ENCODE measurements at places on chromosomes 6 and 20.

GRCh38 chr20:49433333-49433732 lies 49.1 kb downstream of the KCNB1 start:
- DNase-seq = no peak

- no peak for DNase-seq
These were observed 58.3 kb downstream of the SERAC1 start for GRCh38 chr6:158109748-158110147.

DNA sequence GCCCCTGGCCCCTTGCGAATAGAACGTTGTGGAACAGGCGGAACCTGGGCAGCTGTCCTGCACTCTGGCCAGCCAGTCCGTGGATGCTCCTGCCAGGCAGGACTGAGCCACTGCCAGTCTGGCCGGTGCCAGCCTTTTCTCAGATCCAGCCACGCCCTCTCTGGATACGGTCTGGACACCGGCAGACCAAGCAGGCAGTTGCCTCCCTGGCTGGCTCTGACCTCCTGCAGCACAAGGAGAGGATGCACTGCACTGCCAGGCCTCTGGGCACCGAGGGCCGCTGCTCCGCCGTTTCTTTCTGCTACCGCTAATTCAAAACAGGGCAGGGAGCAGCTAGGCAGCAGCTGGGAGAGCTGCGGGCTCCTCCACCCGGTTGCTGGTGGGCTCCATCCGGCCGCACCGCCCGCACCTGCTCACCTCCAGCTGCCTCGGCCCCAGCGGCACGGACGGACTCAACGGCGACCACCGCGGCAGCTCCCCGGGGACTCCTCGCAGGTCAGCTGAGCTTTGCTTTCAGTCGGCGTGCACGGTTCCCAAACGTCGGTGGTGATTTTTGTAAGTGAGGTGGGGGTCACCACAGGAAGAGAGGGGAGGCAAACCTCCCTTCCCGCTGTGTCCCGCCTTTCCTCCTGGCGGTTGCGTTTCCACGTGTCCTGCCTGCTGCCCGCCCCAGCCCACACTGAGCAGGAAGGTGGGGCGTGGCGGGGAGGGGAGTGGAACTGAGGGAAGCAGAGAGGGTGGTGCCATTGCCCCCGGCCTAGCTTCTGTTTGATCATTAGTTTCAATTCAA lies 30.3 kb upstream of the AFDN start:
- no peak for DNase-seq

DNA sequence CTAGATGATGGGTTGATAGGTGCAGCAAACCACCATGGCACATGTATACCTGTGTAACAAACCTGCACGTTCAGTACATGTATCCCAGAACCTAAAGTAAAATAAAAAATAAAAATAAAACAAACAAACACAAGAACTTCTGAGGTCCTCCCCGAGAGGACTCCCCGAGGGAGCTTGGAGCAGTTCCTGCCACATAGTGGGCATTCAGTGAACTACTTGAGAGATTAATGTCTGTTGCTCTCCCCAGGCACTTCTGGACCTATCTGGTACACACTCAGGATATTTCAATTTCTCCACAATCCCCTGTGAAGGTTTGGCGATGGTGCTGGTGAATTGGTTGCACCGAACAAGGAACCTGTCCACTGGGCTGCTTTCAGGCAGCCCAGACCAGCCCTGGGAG lies 311.2 kb downstream of the ESR1 start:
- no peak for DNase-seq

DNA sequence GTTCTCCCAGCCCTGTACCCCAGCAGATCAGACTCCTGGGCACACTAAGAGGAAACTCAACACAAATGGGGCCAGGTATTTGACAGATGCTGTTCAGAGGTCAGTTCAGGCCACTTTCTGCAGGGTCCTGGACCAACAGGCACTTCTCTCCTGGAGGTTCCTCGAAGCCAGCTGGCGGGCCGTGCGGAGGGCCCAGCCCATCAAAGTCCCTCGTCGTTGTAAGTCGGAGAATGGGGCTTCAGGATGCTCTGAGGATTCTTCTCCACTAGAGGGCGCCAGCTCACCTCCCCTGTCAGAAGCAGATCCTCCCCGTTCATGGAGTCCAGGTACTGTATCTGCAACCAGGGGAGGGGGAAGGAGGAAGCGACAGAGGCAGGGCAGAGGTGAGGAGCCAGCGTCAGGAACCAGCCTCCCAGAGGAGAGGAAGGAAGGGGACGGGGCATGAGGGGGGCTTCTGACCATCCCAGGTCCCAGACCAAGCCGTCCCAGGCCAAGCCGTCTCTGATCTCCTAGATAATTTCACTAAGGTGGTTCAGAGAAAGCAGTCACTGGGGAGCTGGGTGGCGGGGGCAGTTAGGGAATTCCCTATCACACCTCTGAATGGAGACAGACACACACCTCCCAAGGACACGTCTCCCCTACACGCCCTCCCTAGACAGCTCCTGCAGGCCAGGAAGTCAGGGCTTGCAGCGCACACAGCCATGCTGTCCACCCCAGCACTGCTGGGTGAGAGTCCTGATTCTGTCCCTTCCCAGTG lies 11.7 kb upstream of the FAM83C start:
- peak; percentile 93 for DNase-seq

DNA sequence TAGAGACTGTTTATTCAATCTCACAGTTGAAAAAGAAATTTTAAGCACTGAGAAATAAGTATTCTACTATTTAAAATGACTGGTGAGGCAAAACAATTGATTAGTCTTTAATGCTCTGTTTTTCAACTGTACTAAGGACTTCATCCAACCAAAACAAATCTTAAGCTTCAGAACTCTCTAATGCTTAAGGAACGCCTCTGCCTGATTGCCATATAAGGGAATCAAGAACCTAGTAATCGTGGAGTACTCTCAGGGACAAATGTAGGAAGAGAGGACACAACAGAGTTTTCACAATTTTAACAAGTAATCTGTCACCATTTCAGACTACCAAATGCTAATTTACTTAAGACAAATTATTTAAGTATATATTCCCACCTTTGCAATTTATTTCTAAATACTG lies 16.1 kb downstream of the FBXO30 start:
- DNase-seq = no peak

- DNase-seq = no peak
These were observed 28.1 kb downstream of the NFYA start for GRCh38 chr6:41100871-41101287.

- no peak for DNase-seq
These were observed 447.7 kb upstream of the CDH4 start for GRCh38 chr20:60804240-60804917.

DNA sequence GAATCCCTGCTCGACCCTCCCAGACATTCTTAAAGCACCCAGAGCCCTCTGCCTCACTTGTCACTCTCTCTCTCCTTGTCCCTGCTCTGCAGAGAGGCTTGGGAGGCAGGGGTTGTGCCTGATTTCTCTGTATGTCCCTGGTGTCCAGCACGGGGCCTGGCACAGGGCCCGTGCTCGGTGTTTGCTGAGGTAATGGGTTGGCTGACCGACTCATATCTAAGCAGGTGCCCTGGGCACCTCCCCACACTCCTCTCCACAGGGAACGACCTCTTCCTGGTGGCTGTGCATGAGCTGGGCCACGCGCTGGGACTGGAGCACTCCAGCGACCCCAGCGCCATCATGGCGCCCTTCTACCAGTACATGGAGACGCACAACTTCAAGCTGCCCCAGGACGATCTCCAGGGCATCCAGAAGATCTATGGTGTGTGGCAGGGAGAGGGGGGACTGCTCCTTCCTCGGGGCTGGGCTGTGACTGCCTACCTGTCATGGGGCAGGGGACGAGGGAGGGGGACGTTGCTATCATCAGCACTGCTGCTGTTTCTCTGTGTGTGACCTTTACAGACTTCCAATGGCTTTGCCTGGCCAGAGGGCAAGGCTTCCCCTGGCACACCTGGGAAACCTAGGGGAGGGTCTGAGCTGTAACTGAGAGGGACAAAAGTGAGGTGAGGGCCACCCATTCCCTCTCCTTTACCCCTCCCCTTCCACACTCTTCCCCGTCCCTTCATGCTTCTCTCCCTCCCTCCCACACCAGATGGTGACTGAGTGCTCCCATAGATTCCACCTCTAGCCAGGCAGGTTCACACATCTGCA lies 14.2 kb downstream of the MMP24OS start:
- DNase-seq = no peak

DNA sequence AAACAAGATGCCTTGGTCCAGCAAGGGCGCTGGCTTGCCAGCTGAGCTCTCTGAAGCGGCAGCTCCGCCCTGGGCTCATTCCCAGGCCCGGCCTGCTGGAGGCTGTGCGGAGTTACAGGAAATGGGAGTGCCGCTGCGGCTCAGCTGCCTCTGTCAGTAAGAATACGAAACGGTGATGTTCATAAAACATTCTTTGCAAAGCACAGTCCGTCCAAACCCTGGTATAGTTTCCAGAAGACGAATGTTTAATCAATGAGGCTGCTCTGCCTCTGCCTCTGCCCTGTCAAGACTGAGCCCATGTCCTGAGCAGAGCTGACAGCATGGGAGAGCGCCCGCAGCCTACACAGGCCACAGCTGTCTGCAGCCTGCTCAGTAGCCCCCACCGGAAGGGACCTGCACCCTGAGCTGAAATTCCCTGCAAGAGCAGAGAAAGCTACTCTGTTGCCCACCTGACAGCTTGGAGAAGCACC lies 153.3 kb upstream of the SNX9 start:
- DNase-seq = no peak

DNA sequence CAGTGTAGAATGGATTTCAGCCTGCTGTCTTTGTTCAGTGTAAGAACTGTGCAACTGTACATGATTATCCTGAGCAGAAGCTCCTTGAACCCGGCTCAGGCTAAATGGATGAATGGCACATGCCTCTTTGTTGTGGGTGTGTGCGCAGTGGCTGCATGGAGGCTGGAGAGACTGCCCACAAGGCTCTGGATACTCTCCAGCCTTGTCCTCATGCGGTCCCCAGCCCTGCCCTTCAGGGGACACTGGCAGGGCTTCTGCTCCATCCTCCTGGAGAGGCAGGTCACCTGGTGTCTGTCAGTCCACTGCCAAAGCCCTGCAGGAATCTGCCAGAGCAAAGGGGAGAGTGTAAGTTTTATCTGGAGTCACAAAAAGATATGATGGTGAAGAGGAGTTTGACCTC lies 241.7 kb upstream of the EXOC2 start:
- DNase-seq = no peak

- no peak for DNase-seq
These were observed 147.2 kb downstream of the CFAP61 start for GRCh38 chr20:20199361-20200160.

- DNase-seq = no peak
These were observed 185.5 kb downstream of the CDH4 start for GRCh38 chr20:61437280-61438206.

GRCh38 chr6:84204011-84204410 lies 23.4 kb downstream of the CEP162 start:
- no peak for DNase-seq

GRCh38 chr6:20569000-20569610 lies 34.8 kb downstream of the CDKAL1 start:
- DNase-seq = no peak

DNA sequence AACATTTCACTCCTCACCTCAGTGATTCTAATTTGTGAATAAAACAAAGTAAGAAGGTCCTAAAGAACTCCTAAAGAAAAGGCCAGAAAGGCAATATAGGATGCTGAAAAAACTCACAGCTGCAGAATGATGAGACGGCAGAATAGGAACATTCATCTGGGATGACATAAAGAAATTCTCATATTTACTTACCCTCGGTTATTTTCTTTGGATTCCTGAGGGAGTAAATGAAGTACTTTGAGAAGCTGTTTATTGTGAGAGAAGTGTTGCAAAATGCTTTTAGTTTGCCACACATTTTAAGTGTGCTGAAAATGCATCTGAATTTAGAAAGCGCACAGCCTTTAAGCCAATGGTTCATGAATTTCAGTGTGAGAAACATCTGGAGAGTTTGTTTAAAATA lies 35.7 kb upstream of the RBL1 start:
- no peak for DNase-seq

DNA sequence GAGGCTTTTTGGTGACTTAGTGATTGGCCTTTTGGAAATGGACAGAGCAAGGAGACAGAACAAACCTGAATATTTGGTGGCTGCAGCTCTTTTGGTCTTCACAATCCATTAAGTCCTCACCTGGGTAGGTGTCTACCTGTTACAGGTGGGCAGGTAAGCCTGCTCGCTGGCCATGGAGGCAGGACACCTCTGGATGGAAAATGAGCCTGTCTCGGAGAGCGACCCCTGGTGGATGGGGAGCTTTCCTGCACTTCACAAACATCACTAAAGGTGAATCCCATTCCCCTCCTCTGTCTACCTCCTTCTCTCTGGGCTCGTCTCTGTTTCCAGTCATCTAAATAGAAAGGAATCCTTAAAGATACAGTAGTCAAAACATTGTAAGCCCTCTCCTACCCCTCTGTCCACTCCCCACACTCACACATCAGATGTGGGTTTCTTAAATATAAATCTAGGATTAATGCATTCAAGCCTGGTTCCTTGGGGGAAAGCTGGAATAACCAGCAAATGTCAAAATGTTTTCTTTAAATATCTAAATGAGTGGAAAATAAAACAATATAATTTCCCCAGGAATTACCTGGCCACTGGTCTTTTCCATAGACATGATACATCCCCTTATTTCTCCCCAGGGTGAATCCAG lies 304.9 kb downstream of the CDH26 start:
- peak; percentile 5 for DNase-seq

- DNase-seq = no peak
These were observed 181.8 kb downstream of the TBXT start for GRCh38 chr6:165985806-165986299.

DNA sequence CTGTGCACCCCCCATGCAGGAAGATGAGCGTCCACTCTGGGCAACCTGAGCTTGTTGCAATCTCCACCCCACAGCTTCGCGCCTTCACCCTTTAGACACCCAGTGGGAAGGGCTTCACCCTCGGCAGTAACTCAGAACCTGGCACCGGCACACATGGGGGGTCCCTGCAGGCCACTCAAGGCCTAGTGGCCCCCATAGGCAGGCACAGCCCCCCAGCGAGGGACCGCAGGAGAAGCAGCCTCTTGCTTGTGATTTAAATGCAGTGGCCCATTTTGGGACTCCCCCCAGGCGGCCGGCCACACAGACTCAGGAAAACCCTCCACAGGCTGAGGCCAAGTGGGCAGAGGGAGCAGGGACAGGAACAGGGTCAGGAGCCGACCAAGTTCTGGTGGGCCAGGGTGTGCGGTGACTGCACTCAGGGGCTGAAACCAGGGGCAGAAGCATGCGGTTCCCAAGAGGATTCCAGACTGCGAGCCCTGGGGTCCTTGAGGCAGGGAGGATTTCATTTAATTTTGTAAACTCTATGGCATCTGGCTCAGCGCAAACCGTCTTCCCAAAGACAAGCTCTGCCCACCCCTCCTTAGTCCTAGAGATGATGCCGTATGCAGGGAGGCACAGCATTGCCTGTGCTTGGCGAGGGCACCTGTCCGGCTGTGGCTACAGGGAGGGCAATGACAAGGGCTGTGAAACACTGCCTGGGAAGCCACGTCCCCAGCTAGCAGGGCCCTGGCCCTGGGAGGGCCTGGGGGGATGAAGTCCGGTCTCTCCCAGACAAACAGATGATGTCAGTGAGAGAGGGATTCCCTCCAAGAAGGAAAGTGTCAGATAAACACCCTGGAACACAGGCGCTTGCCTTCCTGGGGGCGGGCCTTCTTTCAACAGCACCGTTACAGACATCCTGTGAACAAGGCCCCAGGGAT lies 52.9 kb upstream of the GPR31 start:
- no peak for DNase-seq

GRCh38 chr6:136587527-136587926 lies 37.3 kb upstream of the MAP7 start:
- no peak for DNase-seq

- DNase-seq = no peak
These were observed 10.6 kb upstream of the DLK2 start for GRCh38 chr6:43465948-43466347.

- DNase-seq = no peak
These were observed 39.4 kb upstream of the CCN6 start for GRCh38 chr6:112014483-112014882.

All from GM12865 (cell line).